Parietal lobe (tissue), 2 donors: ENCODE measurements at places on chromosomes 3 and 15. TPM values are rescaled to one million over a fixed set of nuclear protein-coding genes. Genes with fewer than 3 reads are reported as not detected.

PTX3 gene
- total RNA-seq, result 7.5 TPM

SNURF gene
- total RNA-seq, result 95.5 TPM

NPAP1 gene
- total RNA-seq, result 0.94 TPM

TMC3 gene
- total RNA-seq, result 0.31 TPM

SLC24A5 gene
- not detected for total RNA-seq
